ENCODE measurements at places on chromosomes 5 and 9. TPM values are rescaled to one million over a fixed set of nuclear protein-coding genes. Genes with fewer than 3 reads are reported as not detected.

- no peak for DNase-seq
Observed at GRCh38 chr5:108884736-108885135, 137.0 kb downstream of the FER start.

DNA sequence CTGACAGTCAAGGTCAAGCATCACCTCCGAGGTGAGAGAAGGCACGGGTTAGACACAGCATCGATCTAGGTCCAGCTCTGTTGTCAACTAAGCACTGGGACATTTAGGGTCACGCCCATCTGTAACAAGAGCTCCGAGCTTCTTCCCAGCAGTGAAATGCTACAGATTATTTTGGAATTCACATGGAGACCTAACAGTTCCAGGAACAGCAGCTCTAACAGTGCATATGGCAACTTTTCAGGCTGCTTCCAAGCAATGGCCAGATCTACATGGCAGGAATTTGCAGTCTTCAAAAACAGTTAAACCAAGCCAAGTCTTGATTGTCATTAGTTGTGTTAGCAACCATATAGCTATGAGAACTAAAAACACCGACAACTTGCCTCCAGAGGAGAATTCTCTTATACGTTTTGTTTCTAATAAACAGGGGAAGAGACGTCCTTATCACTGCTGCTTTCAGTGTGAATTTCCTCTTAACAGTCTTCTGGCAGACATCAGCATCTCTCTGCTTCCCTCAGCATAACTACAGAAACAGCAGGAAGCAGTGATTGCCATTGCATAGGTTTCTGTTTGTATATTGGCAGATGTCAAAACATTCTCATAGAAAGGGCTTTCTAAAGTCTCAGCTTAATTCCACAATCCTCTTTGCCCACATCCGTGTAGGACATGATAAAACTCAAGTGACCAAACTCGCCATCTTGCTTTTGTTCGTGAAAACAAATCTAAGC lies 242.1 kb upstream of the DAPK1 start:
- DNase-seq: no peak

- no peak for DNase-seq
Observed at GRCh38 chr5:98975682-98976407, 47.0 kb upstream of the CHD1 start.

DNA sequence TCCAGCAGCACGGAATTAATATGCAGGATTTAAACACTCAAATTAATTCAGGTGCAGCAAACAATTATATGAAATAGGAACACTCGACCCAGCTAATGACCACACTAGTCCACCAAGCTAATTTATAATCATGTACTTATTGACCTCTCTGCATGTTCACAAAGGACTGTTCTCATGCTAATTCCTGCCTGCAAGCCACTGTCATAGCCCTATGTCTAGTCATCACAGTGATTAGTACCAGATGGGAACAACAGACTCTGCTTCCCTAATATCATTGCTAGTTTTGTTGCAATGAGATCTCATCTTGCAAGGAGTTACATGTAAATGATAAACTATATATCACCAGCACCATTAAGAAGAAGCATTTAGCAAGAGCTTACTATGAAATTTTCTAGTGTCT lies 553.0 kb upstream of the GRAMD2B start:
- no peak for DNase-seq

FGF1 gene
- polyA plus RNA-seq: not detected

Measured in K562 (cell line).